Gastrocnemius medialis (tissue), 4 donors: ENCODE measurements at places on chromosomes 12 and 14. TPM values are rescaled to one million over a fixed set of nuclear protein-coding genes. Genes with fewer than 3 reads are reported as not detected.

DNA sequence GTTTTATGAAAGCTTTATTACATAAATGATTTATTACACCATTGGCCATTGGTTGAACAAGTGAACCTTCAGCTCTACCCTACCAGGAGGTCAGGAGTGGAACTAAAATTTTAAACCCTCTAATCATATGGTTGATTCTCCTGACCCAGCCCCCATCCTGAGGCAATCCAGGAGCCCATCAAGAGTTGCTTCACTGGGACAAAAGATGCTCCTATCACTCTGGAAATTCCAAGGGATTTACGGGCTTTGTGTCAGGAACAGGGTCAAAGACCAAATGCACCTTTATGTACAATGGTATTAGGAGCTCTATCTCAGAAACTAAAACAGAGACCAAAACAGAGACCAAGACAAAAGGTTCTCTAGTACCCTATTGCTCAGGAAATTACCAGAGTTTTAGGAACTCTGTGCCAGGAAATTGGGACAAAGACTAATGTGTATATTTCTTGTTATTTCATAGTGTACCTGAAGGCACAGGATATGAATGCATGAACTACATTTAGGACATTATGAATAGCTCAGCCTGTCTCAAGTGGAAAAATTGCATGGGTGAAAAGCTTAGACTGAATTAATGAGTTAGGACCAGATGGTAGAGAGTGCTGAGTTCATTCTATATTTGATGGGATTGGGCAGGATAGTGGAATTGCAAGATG is 171.7 kb upstream of the FLRT2 start:
- no peaks in the 10 kb centered on the region for H3K4me1 ChIP-seq
- no peaks in the 10 kb centered on the region for H3K36me3 ChIP-seq
- no peaks in the 10 kb centered on the region for H3K27me3 ChIP-seq
- no peak overlapping the region for H3K27ac ChIP-seq

DNA sequence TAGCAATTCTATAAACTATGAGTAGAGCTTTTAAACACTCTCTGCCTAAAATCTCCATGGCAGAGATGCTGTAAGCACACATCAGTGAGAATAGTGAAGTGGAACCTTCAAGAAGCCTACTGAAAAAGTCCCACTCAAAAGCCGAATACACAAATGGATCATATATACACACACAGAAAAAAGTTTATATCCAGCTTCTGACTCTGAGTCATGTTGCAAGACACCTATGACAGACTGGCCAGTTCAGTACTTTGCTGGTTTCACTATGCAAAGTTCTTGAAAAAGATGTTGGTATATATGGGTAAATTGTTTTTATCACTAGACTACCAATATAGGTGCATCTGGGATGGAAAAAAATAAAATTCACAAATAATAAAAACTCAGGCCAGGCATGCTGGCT is 126.1 kb downstream of the KCNK10 start:
- H3K27me3 ChIP-seq: no peaks in the 10 kb centered on the region
- H3K36me3 ChIP-seq: no peaks in the 10 kb centered on the region
- no peak overlapping the region for H3K27ac ChIP-seq
- no peak overlapping the region for H3K4me3 ChIP-seq

- H3K27ac ChIP-seq: no peak overlapping the region
- H3K27me3 ChIP-seq: no peaks in the 10 kb centered on the region
- DNase-seq: no peak
- H3K4me1 ChIP-seq: no peaks in the 10 kb centered on the region
Observed at GRCh38 chr12:16475521-16475920, 128.1 kb downstream of the MGST1 start.

DNA sequence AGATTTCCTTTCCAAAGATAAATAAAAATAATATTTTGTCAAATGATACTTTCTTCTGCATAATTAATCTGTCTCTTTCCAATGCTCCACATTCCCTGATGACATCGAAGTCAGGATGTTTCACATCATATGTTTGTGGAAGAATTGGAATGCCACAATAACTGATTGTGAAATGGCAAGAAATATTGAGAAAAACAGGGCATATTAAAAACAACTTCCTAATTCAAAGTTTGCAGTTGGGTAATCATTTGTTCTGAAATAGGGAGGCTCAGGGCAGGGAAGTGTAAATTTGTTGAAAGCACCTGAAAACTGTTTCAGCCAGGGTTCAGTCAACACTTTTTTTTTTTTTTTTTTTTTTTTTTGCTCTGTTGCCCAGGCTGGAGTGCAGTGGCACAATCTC is 50.7 kb downstream of the BCAT1 start:
- DNase-seq: no peak
- peaks cover 13% of the 10 kb centered on the region for H3K27me3 ChIP-seq
- no peaks in the 10 kb centered on the region for H3K4me1 ChIP-seq
- no peaks in the 10 kb centered on the region for H3K36me3 ChIP-seq

GRCh38 chr12:84502907-84503787 is 409.5 kb downstream of the SLC6A15 start:
- H3K27ac ChIP-seq: no peak overlapping the region
- no peak for DNase-seq
- no peak overlapping the region for H3K4me3 ChIP-seq
- H3K36me3 ChIP-seq: no peaks in the 10 kb centered on the region
- no peaks in the 10 kb centered on the region for H3K27me3 ChIP-seq

DNA sequence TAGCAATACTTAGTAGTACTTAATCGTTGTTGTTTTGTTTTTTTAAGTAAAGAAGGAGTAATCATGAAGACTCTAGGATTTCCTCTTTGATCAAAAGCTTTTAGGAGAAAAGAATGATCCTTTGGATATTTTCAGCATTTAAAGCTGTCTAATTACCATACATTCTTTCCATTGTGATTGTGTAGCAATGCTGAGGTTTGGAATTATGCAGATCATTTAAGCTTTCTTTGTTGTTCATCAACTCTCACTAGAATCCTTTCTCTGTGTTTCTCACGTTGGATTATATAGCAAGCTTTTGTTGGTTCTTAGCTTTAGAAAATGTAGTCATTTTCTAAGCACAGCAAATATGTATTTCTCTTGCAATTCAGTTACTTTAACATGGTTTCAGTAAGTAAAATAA is 25.8 kb downstream of the CCDC91 start:
- H3K27me3 ChIP-seq: no peaks in the 10 kb centered on the region
- no peak overlapping the region for H3K4me3 ChIP-seq
- peaks cover 3% of the 10 kb centered on the region for H3K36me3 ChIP-seq
- H3K27ac ChIP-seq: no peak overlapping the region
- DNase-seq: no peak

- no peaks in the 10 kb centered on the region for H3K36me3 ChIP-seq
- no peak overlapping the region for H3K4me3 ChIP-seq
- no peak overlapping the region for H3K27ac ChIP-seq
Observed at GRCh38 chr12:118220702-118221101, 84.8 kb downstream of the PEBP1 start.

DNA sequence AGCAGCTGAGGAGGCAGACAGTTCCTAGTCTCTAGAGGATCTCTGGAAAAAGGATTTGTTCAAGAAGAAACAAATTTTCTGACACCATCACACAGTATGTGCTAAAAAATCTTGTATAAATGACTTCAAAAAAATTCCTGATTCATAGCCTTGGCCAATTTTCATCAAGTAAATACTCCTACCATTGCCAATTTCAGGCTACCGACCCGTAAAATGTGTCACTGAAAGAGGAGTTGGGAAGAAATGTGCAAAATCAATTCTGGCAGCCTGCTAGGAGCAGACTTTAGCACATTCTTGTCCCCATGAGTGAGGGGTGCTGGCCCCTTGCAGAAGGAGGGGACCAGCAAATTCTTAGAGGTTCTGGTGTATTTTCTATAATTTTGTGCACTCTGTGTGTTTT is 109.4 kb downstream of the TMEM30B start:
- H3K4me3 ChIP-seq: no peak overlapping the region
- H3K27ac ChIP-seq: no peak overlapping the region
- no peaks in the 10 kb centered on the region for H3K27me3 ChIP-seq
- H3K36me3 ChIP-seq: no peaks in the 10 kb centered on the region

DNA sequence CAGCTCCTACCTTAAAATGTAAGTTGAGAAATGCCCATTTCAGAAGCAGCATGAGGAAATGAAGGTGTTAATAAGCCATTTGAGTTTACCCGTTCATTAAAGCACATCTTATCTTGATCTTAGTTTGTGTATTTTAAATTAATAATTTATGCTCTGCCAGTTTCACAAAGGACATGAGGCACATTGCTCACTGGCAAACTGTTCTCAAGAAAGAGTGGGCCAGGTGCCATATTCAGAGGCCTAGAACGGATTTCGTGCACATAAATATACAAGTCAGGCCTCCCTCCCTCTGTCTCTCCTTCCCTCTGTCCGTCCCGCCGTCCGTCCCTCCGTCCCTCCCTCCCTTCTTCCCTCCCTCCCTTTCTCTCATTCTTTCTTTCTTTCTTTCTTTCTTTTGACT is 29.5 kb downstream of the CPM start:
- H3K27me3 ChIP-seq: no peaks in the 10 kb centered on the region
- H3K4me3 ChIP-seq: no peak overlapping the region
- H3K27ac ChIP-seq: no peak overlapping the region
- no peaks in the 10 kb centered on the region for H3K4me1 ChIP-seq

DNA sequence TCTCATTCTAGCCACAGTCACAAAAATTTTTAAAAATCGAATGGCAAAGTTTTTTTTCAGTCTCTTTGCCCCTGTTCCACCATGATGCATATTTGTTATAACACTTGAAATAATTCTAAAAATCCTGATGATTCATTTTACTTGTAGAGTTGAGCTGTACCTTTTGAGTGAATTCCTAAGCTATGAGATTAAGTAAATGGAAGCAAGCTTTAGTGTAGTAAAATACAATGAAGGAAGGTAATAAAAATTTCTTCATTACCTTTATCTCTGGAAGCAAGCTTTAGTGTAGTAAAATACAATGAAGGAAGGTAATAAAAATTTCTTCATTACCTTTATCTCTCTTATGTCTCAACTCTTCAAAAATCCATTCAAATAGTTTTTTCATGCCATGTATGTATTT is 46.1 kb downstream of the TMTC3 start:
- H3K36me3 ChIP-seq: no peaks in the 10 kb centered on the region
- DNase-seq: no peak
- H3K4me1 ChIP-seq: no peaks in the 10 kb centered on the region
- H3K27me3 ChIP-seq: no peaks in the 10 kb centered on the region
- no peak overlapping the region for H3K4me3 ChIP-seq

GRCh38 chr12:43812926-43813325 is 6.8 kb upstream of the TWF1 start:
- no peaks in the 10 kb centered on the region for H3K27me3 ChIP-seq
- H3K36me3 ChIP-seq: no peaks in the 10 kb centered on the region
- H3K4me1 ChIP-seq: no peaks in the 10 kb centered on the region
- DNase-seq: no peak

GRCh38 chr12:3681595-3682061 is 71.3 kb downstream of the CRACR2A start:
- DNase-seq: no peak
- no peak overlapping the region for H3K27ac ChIP-seq
- peaks cover 11% of the 10 kb centered on the region for H3K4me1 ChIP-seq
- H3K27me3 ChIP-seq: no peaks in the 10 kb centered on the region
- no peaks in the 10 kb centered on the region for H3K36me3 ChIP-seq
- H3K4me3 ChIP-seq: no peak overlapping the region

GRCh38 chr14:64573109-64573508 is 23.3 kb downstream of the PPP1R36 start:
- H3K36me3 ChIP-seq: no peaks in the 10 kb centered on the region
- no peak for DNase-seq
- no peak overlapping the region for H3K4me3 ChIP-seq
- H3K4me1 ChIP-seq: peaks cover 50% of the 10 kb centered on the region
- H3K27me3 ChIP-seq: no peaks in the 10 kb centered on the region

- peaks cover 23% of the 10 kb centered on the region for H3K36me3 ChIP-seq
- peak overlapping the region; percentile 36 for H3K4me3 ChIP-seq
- peak overlapping the region; percentile 85 for H3K27ac ChIP-seq
- peaks cover 68% of the 10 kb centered on the region for H3K4me1 ChIP-seq
- no peaks in the 10 kb centered on the region for H3K27me3 ChIP-seq
Observed at GRCh38 chr12:6234214-6234613, 34.0 kb downstream of the CD9 start.

GRCh38 chr12:112362310-112362709 is 19.9 kb downstream of the HECTD4 start:
- DNase-seq: no peak
- no peak overlapping the region for H3K4me3 ChIP-seq
- H3K27me3 ChIP-seq: no peaks in the 10 kb centered on the region
- H3K27ac ChIP-seq: no peak overlapping the region
- no peaks in the 10 kb centered on the region for H3K4me1 ChIP-seq
- H3K36me3 ChIP-seq: no peaks in the 10 kb centered on the region

GRCh38 chr12:11786638-11787365 is 137.3 kb downstream of the ETV6 start:
- DNase-seq: no peak
- no peak overlapping the region for H3K4me3 ChIP-seq

DNA sequence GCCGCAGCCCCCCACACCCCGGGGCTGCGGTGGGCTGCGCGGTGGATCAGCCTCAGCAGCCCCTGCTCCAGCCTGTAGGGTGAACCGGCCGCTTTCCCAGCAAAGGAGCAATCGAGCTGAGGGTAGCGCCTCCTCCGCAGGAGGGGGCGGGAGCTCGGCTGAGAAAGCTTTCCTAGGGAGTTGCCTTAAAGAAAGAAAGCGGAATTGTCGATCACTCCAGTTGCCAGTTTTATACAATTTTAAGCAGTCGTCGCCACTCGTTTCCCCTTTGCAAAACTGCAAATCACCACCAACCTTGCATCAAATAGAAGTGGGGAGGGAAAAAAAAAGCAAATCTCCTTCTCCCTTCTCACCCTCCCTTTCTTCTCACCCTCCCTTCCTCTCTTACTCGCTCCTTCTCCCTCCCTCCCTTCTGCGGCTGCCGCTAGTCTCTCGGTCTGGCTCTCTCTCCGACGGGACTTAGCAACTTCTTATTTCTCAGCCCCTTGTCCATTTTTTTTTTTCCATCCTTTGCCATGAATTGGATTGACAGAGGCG is at the start of gene PDE3A:
Gene PDE3A (plus strand): TSS at position 424 of the 537 bp plus-strand sequence. CDS start 748 bp downstream, outside the sequence.
- H3K4me3 ChIP-seq: peak within 1 kb of the TSS; percentile 72
- no peaks in the 10 kb centered on the region for H3K36me3 ChIP-seq
- H3K27ac ChIP-seq: peak within 1 kb of the TSS; percentile 84
- peak; percentile 38 for DNase-seq
- no peaks in the 10 kb centered on the region for H3K27me3 ChIP-seq
- peaks cover 3% of the 10 kb centered on the region for H3K4me1 ChIP-seq

KRT77 gene
- total RNA-seq: not detected

GATC gene
- 14.5 TPM for total RNA-seq

IFNG-AS1 gene
- total RNA-seq: not detected

ACRBP gene
- total RNA-seq: 0.71 TPM

PTHLH gene
- not detected for total RNA-seq

KLRC2 gene
- total RNA-seq: not detected

CELA1 gene
- not detected for total RNA-seq

KRT83 gene
- not detected for total RNA-seq
